ENCODE measurements at places on chromosomes 12 and 14. TPM values are rescaled to one million over a fixed set of nuclear protein-coding genes. Genes with fewer than 3 reads are reported as not detected.

NXPH4 gene
- total RNA-seq = 0.51 TPM

- peaks cover 14% of the 10 kb centered on the region for H3K36me3 ChIP-seq
- no peak overlapping the region for H3K4me3 ChIP-seq
- H3K27me3 ChIP-seq = no peaks in the 10 kb centered on the region
- H3K27ac ChIP-seq = no peak overlapping the region
- no peak for DNase-seq
Measured at GRCh38 chr12:68131867-68132414, 27.6 kb downstream of the IFNG start.

DNA sequence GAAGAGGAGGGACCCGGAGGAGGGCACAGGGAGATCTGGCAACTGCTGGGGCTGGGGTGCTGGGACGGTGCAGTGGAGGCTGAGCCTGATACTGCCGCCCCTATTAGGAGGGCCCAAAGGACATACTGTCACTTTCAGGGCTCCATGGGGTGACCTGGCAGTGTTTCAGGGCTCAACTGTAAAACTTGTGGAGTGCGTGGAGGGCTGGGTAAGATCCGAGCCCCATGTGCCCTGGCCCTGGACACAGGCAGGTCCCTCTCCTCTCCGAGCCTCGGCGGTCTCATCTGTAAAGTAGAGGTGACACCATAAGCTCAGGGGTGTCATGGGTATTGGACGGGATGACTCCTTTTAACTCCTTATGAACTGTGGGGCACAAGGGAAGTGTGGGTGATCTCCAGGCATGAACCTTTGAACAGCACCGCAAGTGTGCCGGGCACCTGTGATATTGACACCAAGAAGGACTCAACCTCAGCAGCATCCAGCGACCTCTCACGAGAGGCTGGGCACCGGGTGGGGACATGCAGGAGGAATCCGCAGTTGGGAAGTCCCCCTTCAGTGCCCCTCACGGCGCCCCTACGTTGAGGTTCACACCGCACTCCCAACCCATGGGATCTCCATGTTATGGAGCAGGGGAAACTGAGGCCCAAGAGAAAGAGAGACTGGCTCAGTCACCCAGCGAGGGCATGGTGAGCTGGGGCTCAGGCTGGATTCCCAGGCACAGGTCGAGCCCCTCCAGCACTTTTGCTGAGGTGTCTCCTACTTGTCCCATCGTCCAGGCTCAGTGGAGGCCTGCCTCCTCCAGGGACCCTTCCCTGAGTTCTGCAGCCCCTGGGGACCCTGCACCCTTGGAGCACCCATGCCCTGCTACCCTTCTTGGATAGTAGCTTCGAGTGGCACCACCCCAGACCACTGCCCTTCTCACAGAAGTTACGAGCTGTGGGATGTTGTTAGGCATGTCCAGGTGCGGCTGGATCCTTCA is 50.4 kb upstream of the EML1 start:
- no peak overlapping the region for H3K4me3 ChIP-seq
- peaks cover 6% of the 10 kb centered on the region for H3K27me3 ChIP-seq
- H3K4me1 ChIP-seq = peaks cover 14% of the 10 kb centered on the region
- no peaks in the 10 kb centered on the region for H3K36me3 ChIP-seq

SPX gene
- total RNA-seq = 0.16 TPM

DNA sequence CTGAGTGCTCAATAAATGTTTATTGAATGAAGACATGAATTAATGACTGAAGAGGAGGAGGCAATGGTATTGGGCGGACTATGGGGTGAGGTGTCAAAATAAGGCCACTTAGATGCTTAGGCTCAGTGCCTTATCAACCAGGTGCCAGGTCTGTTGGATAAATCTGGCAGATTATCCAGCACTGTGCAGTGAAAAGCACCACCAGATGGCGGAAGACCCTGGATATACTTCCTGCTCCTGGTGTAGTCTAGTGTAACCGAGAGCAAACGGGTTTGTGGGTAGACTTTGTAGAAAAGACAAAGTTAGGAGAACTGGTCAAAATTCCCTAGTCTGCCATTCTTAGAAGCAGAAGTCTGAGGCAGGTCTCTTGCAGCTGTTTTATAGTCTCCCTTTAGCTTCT is 306.3 kb downstream of the ATP23 start:
- no peaks in the 10 kb centered on the region for H3K36me3 ChIP-seq
- H3K27me3 ChIP-seq = no peaks in the 10 kb centered on the region
- no peak overlapping the region for H3K27ac ChIP-seq
- no peak overlapping the region for H3K4me3 ChIP-seq
- DNase-seq = no peak

All from activated CD4-positive, alpha-beta T cell treated with anti-CD3 and anti-CD28 coated beads for 36 hours (primary cell).